ENCODE measurements at places on chromosomes 4 and X. TPM values are rescaled to one million over a fixed set of nuclear protein-coding genes. Genes with fewer than 3 reads are reported as not detected.

PHEX gene
- total RNA-seq = 0.45 TPM

ZNF518B gene
- 23.5 TPM for total RNA-seq

PRPS2 gene
- total RNA-seq = 17.6 TPM

MOSPD2 gene
- total RNA-seq = 14.7 TPM

C1QTNF7 gene
- 1.8 TPM for total RNA-seq

CSAG3 gene
- not detected for total RNA-seq

CACNA1F gene
- not detected for total RNA-seq

TSPAN7 gene
- 32.0 TPM for total RNA-seq

CT45A2 gene
- total RNA-seq = not detected
